ENCODE measurements at places on chromosomes 16 and 17.

DNA sequence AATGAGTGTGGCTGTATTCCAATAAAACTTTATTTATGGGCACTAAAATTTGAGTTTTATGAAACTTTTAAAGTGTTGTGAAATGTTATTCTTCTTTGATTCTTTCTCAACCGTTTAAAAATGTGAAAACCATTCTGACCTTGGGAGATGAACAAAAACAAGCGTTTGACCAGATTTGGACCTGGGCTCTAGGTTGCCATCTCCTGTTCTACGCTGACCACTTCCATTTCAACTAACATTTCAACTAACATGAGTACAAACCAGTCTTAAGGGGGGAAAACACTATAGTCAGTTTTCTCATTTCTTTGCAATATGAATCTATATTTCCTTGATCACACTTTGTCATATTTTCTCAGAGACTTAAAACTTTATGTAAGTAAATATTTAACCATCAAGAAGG is 118.4 kb upstream of the IRX5 start:
- no peak for DNase-seq

GRCh38 chr17:46027048-46027975 is 28.3 kb downstream of the STH start:
- DNase-seq, result no peak

GRCh38 chr16:82924075-82924854 is 297.5 kb downstream of the CDH13 start:
- DNase-seq, result no peak

DNA sequence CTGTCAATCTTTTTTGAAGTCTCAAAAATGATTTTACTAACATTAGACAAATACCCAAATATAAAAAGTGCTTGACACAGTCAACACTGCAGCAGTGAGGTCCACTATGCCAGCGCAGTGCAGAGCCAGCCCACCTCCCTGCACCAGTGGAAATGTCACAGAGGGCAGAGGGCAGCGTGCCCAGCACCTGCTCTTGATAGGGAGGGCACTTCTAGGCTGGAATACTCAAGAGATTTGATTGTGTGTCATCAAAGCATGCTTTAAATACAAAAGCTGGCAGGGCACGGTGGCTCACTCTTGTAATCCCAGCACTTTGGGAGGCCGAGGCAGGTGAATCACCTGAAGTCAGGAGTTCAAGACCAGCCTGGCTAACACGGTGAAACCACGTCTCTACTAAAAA is 136.0 kb downstream of the ANKRD11 start:
- no peak for DNase-seq

- DNase-seq, result peak; percentile 19
These were observed 17.1 kb upstream of the CDH1 start for GRCh38 chr16:68719993-68720489.

DNA sequence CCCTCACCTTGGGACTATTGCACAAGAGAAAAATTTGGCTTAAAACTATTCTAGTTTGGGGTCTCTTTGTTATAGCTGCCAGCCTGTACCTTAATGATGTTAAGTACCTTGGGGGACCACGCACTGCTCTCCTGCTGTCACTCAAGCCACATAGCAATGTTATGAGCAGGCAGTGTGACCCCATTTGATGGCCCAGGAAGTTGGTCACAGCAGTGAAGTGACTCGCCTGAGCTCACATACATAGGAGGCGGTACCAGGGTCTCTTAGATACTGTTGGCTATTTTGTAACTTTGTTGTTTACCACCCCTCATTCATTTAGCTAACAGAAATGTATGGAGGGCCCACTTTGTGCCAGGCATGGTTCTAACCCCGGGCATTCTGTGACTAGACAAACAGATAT is 16.4 kb downstream of the KCNG4 start:
- DNase-seq, result no peak

DNA sequence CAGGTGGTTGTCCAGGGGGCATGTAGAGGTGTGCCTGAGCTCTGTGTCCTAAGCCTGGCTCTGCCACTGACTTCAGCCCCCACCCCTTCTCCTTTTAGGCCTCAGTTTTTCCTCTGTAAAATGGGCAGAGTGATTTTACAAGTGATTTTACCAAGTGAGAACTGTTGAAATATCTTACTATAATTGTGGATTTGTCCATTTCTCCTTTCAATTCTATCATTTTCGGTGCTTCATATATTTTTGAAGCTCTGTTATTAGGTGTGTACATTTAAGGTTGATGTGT is 21.7 kb upstream of the HOXB9 start:
- DNase-seq, result no peak

- no peak for DNase-seq
These were observed 786 bp upstream of the CACNA1G start for GRCh38 chr17:50559674-50560184.

DNA sequence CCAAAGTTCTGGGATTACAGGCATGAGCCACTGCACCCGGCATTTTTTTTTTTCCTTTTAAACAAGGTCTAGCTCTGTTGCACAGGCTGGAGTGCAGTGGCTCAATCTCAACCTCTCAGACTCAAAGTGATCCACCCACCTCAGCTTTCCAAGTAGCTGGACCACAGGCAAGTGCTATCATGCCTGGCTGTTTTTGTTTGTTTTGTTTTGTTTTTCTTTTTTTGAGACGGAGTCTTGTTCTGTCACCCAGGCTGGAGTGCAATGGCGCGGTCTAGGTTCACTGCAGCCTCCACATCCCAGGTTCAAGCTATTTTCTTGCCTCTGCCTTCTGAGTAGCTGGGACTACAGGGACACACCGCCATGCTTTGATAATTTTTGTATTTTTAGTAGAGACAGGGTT is 19.1 kb upstream of the ZC3H7A start:
- no peak for DNase-seq

GRCh38 chr16:1428511-1428910 is 2.4 kb upstream of the PERCC1 start:
- DNase-seq, result peak; percentile 57

- no peak for DNase-seq
These were observed 4.6 kb upstream of the DRC7 start for GRCh38 chr16:57689762-57690558.

DNA sequence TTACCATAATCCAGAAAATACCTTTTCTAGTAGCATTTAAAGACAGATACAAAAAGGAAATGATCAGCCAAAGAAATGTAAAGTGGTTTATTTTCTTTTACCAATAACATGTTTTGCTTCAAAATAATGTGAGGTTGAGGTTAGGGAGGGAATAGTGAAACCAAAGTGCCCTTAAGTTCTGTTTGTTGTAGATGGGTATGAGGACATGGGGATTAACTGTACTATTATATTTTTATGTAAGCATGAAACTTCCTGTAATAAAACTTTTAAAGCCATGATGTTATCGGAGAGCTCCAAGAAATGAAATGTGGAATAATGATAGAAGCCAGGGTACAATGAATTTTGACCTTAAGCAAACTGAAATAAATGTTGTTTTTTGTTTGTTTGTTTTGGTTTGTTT is 9.9 kb downstream of the C16orf46 start:
- DNase-seq, result no peak

DNA sequence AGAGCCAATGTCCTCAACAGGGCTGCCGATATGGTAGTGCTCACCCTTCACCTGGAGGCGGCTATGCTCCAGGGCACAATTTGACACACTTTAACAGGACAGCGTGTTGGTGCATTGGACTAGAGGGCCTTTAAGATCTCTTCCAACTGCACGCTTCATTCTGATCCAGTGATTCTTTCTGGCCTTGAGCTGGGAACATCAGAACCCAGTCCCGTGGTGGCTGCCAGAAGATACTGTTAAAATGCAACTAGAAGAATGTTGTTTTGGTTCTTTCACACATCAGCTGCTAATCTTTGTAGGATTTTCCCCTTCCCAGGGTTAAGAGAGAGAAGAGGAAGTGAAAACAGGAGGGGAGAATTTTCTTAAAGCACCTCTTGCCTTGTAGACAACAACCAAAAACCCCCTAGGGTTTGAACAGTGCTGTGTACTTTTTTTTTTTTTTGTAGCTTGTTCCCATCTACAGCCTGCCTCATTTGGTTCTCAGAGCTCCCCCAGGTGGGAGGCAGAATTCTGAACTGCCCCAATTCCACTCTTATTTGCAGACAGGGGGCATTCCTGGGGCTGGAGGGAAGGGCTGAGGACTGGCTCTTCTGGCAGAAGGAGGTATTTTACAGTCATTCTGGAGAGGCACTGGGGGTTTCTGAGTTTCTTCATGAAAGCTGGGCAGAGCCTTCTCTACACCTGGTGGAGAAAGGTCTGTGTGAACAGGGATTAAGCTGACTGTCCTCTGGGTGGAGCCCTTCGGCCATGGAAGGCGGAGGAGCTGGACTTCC is 32.4 kb downstream of the SMARCE1 start:
- peak; percentile 66 for DNase-seq

DNA sequence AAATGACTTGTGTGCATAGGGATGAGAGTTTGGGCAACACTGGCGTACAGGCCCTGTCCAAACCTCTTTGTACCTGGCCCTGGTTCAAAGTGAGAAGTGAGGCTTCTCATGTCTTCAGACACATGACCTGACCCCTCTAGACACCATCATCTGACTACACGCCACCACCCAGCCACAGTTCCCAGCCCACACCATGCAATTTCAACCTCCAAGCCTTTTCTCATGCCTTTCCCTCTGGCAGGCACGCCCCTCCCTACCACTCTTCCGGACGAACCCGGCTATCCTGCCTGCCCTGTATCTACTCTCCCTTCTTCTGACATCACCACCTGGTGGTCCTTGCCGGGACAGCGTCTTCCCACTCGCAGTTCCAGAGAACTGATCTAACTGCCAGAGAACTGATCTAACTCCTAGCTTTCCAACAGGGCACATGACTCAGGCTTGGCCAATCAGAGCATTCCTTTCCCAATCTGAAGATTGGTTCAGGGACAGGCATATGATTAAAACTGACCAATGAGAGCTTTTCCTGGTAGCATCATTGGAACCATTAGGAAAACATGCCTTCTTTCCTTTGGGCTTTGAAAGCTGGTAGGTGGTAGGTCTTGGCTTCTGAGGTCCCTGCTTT is 27.1 kb upstream of the IL21R start:
- peak; percentile 53 for DNase-seq

GRCh38 chr17:34299027-34299426 is 13.5 kb downstream of the CCL11 start:
- DNase-seq, result no peak

- DNase-seq, result no peak
These were observed 8.5 kb downstream of the PRSS27 start for GRCh38 chr16:2711370-2712062.

- peak; percentile 42 for DNase-seq
These were observed 393 bp downstream of the RNF166 start for GRCh38 chr16:88705801-88706228.

DNA sequence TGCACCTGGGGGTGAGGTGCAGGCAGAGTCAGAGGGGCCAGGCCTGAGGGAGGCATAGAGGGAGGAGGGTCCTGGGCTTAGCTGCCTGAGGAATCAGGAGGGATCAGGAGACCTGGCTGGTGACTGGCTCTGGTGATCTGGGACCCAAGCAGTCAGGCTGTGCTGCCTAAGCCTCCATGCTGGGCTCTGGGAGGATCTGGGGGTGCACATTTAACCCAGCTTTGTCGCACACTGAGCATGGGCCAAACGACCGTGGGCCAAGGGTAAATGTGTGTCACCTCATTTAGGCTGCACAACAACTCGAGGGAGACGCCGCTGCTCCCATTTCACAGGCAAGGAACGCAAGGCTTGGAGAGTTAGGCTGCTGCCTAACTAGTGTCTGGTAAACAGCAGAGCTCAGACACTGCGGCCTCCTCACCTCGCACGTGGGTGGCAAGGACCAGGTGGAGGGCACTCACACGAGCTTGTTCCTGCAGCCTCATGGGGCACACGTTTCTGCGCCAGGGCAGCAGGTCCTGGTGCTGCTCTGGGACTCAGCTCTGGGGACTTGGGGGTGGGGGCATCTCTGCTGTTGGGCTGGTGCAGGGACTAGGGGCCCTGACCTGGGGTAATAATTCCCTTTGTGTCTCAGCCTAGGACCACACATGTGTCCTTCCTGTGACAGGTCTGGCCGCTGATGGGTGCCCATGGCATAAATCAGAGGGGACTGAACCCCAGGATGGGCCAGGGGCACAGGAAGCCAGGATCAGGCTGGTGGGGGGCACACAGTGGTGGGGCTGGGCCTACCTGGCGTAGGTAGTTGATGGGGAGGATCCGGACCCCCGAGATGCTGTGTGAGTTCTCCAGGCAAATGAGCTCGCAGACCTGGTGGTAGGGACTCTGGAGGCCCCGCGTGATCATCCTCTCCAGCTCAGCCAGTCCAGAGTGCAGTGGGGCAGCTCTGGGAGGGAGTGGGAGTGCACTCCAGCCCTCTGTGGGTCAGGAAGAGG is 18.7 kb downstream of the TMEM235 start:
- DNase-seq, result no peak

- DNase-seq, result no peak
These were observed 7.3 kb upstream of the SMIM36 start for GRCh38 chr17:55518510-55518909.

DNA sequence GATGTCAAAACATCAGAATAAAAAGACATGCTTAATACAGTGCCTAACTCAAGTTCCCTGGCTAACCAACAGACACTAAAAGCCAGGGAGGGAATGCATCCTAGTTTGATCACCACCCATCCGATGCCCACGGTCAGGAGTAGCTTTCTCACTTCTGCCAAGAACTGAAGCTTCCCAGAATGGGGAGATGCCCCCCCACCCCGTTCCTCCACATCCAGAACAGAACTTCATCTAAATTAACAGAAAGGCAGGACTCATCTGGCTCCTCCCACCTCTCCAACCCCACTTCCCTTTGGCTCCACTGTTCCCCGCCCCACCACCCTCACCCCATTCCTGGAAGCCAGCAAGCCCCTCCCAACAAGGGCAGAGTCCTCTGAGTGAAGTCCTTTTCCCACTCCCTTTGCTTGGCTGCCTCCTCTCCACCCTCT is 33.7 kb downstream of the GDE1 start:
- no peak for DNase-seq

DNA sequence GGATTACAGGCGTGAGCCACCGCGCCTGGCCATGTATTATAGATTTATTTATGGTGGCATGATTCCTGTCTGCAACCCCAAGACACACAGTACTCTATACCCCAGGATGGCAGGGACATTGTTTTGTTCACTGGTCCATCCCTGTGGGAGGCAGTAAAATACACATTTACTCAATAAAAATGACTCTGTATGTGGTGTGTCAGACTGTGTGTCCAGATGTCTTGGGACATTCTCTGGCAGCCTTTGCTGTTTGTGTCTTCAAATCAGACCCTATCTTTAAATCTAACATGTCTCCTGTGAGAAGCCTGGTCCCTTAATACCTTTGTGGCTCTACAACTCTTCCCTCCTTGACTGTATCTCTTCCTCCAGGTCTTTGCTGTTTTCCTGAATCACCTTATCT is 1.7 kb upstream of the COASY start:
- DNase-seq, result no peak

GRCh38 chr16:49415083-49415482 is 41.5 kb downstream of the C16orf78 start:
- no peak for DNase-seq

DNA sequence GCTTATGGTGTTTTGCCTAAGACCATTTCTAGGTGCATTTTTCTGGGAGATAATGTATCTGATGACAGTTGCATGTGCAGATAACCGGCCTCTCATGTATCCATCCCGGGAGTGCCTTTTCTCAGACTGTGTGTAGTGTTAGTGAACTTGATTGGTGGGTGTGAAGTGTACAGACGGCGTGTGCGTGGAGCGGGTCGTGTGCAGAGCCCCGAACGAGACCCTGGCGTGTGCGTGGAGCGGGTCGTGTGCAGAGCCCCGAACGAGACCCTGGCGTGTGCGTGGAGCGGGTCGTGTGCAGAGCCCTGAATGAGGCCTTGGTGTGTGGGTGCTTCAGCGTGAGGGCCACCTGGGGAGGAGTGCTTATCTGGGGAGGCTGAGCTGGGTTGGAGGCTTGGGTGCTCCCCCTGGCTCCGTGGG is 28.9 kb upstream of the ZNF750 start:
- DNase-seq, result no peak
